ENCODE measurements at places on chromosomes 6 and 20. TPM values are rescaled to one million over a fixed set of nuclear protein-coding genes. Genes with fewer than 3 reads are reported as not detected.

GRCh38 chr20:47007826-47008655, 113.4 kb downstream of the EYA2 start:
- no peak for DNase-seq

DNA sequence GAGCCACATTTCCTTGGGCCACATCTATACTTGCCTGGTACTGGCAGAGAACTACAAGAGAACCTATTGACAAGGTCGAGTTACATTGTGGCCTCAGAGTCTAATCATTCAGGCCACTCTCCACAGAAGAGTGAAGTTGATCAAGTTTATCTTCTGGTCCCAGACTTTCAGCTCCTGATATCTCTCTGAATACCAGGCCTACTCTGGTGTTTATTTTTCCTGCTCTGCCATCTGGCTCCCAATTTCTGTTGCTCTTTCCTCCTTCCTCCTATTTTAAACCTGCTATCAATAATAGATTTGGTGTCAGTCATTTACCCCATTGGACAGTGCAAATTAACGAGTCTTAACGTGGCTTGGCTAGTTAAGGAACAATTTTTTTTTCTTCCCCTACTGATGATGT, 46.6 kb downstream of the SCGN start:
- DNase-seq: no peak

DNA sequence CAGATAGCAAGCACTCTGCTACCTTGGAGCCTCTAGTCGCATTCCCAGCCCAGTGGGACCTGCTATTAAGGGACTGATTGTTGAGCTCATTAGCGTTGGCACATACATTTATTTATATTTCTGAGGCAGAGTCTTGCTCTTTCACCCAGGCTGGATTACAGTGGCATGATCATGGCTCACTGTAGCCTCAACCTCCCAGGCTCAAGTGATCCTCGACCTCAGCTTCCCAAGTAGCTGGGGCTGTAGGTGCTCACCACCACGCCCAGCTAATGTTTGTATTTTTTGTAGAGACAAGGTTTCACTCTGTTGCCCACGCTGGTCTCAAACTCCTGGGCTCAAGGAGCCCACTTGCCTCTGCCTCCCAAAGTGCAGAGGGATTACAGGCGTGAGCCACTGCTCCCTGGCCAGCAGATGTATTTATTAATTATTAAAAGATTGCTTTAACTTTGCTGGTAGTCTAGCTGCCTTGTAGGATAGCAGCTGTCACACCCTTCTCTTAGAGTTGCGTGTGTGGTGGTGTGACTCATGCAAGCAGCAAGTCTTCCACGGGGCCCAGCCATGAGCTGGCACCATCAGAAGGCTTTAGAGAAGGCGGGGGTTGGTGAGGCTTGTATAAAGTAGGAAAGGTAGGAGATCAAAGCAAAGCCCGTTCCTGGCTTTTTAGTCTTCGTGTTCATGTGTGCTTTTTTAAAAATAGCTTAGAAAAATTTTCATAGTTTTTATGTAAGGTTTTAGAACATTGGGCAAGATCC, 16.5 kb downstream of the ACTR5 start:
- DNase-seq: no peak

- peak; percentile 72 for DNase-seq
Observed at GRCh38 chr20:58646703-58647102, 4.4 kb upstream of the STX16 start.

- no peak for DNase-seq
Observed at GRCh38 chr6:128713461-128713860, 169.5 kb upstream of the LAMA2 start.

DNA sequence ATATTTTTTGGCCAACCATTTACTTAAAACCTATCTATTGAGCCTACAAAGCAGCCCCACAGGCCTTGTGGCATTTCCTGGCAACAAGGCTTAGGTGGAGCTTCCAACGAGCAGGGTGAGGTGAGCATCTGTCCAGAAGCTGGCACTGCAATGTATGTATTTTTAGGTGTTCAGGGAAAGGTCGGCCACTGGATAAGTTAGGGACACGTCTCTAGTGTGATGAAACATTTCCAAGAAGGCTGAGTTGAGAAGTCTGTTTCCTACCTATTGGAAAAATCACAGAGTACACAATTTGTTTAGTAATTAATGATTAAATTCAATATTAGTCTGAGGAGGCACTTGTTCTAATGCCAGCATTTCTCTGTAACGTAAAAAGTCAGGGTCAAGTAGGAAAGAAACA, 17.8 kb upstream of the RCAN2 start:
- DNase-seq: no peak

GRCh38 chr6:24219670-24220069, 93.7 kb downstream of the NRSN1 start:
- DNase-seq: no peak

DNA sequence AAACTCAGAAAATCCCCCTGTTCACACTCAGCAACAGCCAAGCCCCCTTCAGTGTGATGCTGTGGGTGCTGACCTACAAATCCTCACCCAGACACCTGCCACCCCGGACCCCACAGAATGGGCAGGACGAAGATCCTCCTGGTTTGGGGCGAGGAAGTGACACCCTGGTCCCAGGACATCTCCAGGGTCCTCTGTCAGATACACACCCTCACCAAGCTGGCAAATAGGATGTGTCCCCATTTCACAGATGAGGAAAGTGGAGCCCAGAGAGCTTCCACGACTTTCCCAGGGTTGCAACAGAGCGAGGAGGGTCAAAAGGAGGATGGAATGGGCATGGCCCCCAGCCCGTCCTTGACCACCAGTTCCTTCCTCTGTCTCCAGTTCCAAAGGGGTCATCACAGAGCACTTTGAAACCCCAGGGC, 92.0 kb upstream of the AFDN start:
- DNase-seq: no peak

GRCh38 chr6:77633993-77634715, 18.7 kb upstream of the MEI4 start:
- DNase-seq: no peak

GRCh38 chr20:59939052-59939878, 840 bp downstream of the PPP1R3D start:
- DNase-seq: no peak

DNA sequence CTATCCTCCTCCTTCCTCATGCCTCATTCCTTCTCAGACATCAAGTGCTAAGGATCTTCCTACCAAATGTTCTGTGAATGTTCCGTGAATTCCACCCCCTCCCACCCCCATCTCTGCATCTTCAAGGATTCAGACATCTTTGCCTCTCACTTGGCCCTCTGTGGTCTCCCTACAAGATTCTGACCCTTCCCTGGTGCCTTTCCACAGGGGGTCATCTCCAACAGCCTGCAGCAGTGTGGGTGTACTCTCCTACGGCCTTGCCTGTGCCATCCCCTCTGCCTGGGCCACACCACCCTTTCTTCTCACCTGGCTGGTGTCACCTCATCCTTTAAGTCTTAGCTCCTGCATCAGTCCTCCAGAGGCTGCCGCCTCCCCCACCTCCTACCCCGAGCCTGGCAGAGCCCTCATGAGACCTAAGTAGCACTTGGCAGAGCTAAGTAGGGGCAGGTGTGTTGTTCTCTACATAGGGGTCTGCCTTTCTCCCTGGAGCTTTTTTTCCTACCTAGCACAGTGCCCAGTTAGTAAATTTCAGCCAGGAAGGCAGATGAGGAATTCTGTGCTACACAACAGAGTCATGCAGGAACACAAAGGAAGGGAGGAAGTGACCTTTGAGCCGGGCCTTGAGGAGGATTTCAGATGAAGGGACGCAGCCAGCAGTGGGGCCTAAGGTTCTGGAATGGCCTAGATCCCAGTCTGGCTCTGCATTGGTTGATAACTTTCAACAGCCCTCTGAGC, 43.1 kb downstream of the TM9SF4 start:
- DNase-seq: no peak

DNA sequence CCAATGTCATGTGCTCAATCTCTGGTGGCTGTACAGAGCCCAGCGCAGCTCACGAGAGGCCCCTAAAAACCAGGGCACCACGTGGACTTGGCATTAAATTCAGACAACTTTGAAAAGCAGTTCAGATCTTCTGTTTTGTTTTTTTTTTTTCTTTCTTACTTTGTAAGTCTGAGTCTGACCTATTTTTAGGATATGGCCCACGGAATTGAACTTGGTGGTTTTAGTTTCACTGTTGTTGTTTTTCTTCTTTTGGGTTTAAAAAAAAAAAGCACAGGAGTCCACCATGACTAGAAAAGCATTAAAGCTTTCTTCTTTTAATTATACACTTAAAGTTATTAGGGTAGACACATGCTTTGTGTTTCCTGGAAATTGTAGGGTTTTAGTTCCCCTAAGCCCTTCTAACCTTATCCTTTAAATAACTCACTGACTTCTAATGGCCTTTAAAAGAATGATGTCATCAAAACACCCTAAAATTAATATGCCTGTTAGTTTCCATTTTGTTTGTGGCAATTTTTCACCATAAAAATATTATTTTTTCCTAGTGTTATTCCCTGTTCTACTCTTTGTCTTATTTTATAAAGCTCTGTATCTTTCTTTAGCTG, 48.5 kb upstream of the CCN2 start:
- no peak for DNase-seq

DNA sequence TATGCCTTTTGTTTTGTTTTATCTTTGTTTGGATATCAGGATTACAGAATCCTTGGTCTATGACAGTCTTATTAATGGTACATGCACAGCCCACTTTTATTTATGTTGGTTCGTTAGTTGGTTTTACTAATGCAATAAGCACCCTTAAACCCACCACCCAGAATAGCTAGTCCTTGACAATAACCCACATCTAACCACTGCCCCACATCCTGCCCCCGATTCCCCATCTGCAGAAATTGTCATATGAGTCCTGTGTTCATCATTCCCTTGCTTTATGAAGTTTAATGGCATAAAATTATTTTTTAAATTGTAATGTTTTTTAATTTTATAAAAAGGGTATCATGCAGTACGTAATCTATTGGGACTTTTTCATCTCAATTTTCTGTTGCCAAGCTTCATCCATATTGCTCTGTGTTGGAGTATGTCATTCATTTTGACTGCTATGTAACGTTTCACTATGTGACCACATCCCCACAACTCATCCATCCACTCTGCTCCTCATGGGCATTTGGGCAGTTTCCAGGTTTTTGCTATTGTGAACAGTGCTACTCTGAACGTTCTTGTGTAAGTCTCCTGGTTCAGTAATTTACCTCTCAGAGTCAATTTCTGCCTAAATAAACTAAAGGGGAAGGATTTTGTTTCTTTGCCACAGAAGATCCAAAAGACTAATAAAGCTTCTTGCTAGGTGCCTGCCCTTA, 150.4 kb downstream of the MRPL14 start:
- peak; percentile 32 for DNase-seq

DNA sequence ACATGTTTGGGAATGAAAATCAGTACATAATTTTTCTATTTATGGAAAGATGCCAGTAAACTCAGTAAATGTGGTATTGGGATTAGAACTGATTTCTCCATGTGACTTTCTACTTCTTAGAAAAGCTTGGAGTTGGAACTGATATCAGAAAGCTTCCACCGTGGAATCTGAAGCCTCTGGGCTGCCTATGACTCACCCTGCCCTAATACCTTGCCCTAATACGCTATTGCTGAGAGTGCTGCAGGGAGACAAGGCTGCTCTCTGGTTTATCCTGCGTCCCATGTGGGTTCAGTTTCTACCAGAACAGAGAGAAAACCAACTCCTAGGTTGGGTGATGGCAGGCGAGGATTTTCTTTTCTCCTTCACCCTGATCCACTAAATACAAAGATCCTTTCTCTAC, 3.3 kb upstream of the STMND1 start:
- no peak for DNase-seq

- DNase-seq: no peak
Observed at GRCh38 chr6:84065693-84066290, 32.2 kb downstream of the MRAP2 start.

DNA sequence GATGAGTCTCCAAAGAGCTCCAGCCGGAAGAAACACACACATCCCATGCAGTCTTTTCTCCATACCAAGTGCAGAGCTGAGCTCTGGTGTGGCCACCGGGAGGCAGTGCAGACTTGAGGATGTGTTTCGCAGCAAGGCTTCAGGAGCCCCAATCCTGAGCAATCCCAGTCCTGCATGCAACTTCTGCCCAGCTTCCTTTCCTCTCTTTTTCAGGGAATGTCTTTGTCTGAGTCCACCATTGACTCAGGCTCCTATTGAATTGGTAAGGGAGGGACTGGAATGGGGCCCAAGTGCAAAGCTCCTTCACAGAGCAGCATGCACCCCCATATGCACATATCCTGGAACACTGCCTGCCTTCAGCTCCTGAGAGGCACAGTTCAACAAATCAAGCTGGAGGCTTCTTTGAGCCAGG, 50.5 kb upstream of the ASIP start:
- peak; percentile 87 for DNase-seq

GRCh38 chr20:37901654-37902503, 1.0 kb upstream of the VSTM2L start:
- no peak for DNase-seq

GRCh38 chr20:8305449-8305978, 173.4 kb downstream of the PLCB1 start:
- DNase-seq: no peak

- no peak for DNase-seq
Observed at GRCh38 chr20:17928211-17928611, 40.4 kb downstream of the SNX5 start.

GRCh38 chr6:169415179-169415578, 161.5 kb upstream of the THBS2 start:
- no peak for DNase-seq

GRCh38 chr6:3117912-3118352, 579 bp upstream of the BPHL start:
- no peak for DNase-seq

- no peak for DNase-seq
Observed at GRCh38 chr20:8389381-8390036, 257.4 kb downstream of the PLCB1 start.

GRCh38 chr6:30744054-30744805, at the start of gene IER3:
Gene IER3 (minus strand): TSS chr6:30744547. CDS start chr6:30744518, 29 bp downstream.
- DNase-seq: no peak

DNA sequence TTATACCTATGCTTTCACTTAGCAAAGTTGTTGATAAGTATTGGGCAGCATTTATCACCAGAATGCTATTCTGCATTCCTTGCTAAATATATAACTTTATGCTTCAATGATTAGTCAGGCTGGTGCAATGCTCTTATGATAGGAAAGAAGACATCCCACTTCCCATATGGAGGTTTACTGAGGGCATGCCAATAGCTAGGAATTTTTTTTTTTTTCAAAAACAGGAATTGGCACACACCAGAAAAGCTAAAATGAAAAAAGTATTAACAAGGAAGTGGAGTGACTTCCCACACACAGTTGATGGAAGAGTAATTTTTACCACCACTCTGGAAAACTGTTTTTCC, 90.8 kb downstream of the FRK start:
- no peak for DNase-seq

DNA sequence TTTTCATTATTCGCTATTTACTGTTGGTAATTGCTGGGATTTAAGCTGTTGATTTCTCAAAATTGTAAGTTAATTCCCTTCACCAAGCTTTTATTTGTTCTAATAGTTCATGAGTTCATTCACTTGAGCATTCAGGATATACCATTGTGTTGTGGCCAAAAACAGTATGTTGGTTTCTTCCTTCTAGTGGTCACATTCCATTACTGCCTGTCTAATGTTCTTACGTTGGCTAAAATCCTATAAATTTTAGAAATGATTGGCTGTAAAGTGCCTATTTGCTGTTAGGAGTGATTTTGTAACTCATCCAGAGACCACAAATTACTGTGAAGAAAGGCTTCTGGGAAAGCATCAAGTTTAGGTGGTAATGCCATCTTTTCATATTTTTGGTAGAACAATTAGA, 76.3 kb downstream of the FARS2 start:
- no peak for DNase-seq

- no peak for DNase-seq
Observed at GRCh38 chr6:119333707-119334295, 15.8 kb downstream of the MAN1A1 start.

The COX4I2 gene
- 2.5 TPM for total RNA-seq

The BNIP5 gene
- total RNA-seq: not detected

The SRXN1 gene
- 23.8 TPM for total RNA-seq

The HBS1L gene
- total RNA-seq: 41.7 TPM

The SLC22A3 gene
- total RNA-seq: 16.5 TPM

The KCNQ2 gene
- total RNA-seq: 1.2 TPM

The BFSP1 gene
- 0.49 TPM for total RNA-seq

The RGS17 gene
- 0.25 TPM for total RNA-seq

Measured in vagina (tissue), 2 donors.